Colonic mucosa (tissue), 4 donors: ENCODE measurements at places on chromosomes 3 and 15. TPM values are rescaled to one million over a fixed set of nuclear protein-coding genes. Genes with fewer than 3 reads are reported as not detected.

DNA sequence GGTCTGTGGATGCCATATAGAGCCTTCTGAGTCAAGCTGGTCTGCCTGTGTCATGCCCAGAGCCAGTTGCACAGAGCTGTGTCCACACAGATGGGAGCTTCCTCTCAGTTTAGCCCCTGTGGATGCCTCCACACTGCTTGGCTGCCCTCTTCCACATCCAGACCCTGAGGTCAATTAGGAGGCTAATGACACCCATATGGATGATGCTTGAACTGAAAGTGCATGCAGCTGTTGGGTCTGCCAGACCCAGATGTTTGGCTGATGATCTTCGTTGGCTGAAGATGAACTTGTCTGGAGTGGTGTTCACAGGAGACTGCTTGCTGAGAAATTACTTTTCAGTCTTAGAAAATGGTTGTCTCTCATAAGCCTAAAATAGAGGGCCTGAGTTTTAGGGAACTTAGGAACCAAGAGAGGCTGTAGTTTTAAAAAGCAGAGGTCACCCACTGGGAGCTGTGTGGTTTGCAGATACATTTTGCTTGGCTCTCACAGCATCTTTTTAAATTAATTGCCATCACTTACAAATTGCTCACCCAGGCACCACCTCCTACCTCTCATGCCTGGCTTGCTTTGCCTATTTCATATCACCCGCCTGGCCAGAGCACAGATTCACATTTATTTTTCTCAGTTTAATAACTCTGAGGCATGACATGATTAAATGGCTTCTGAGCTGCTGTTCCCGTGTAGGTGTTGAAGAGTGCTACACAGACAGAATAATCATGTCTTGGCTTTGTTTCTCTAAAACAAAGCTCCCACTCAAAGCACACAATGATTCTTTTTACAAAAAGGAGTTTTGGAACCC, 176.1 kb downstream of the MINAR1 start:
- DNase-seq, result no peak

DNA sequence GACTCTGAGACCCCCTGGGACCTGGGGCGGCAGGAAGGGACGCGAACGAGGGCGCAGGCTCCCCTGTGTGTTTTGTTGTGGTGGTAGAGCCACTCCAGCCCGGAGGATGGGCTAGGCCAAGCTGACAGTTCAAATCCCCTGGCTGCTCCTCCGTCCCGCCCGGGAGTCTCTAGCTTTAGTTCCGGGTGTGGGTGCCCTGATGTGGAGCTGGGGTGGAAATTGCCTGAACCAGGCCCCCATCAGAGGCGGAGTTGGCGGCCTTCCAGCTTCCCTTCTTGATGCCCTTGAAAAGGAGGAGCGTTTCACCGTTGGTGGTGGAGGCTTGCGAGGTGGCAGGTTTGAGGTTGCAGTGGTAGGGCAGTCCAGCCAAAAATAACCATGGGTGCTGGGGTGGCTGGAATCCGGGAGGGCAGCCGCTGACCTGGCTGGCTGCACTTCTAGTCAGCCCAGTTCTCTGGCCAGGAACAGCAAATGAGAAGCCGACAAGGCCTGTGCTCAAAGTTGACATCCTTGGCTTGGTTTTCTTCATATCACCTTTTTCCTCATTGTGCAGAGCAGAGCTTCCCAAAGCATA, 817 bp downstream of the CLK3 start:
- peak; percentile 92 for DNase-seq

GRCh38 chr3:20185331-20185678, 701 bp downstream of the SGO1 start:
- peak; percentile 19 for DNase-seq

- no peak for DNase-seq
These were observed 11.6 kb upstream of the DPH6 start for GRCh38 chr15:35557544-35557943.

- no peak for DNase-seq
These were observed 2.5 kb downstream of the SEMA3B start for GRCh38 chr3:50271314-50271936.

DNA sequence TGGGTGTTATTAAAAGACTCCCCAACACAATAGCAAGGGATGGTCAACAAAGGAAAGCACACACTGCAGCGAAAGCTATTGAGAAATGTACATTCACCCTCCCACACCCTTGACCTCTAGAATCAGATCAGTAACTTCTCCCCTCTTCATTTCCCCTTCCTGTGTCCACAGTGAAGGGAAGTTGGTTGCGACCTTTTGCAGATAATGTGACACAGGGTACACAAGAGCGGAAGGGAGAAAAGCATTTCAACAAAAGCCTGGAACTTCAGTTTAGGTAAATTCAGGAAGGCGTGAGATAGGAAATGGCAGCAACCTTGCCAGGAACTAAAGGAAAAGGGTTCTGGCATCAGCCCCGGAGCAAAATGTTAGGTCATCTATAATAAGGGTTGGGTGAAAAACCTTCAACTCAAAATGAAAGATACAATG, 899.8 kb downstream of the MCTP2 start:
- DNase-seq, result no peak

- no peak for DNase-seq
These were observed 38.4 kb downstream of the OXSR1 start for GRCh38 chr3:38203690-38204089.

GRCh38 chr3:50297384-50297775, 1.8 kb downstream of the HYAL3 start:
- no peak for DNase-seq

GRCh38 chr15:76337059-76337695, 604 bp downstream of the ISL2 start:
- DNase-seq, result no peak

DNA sequence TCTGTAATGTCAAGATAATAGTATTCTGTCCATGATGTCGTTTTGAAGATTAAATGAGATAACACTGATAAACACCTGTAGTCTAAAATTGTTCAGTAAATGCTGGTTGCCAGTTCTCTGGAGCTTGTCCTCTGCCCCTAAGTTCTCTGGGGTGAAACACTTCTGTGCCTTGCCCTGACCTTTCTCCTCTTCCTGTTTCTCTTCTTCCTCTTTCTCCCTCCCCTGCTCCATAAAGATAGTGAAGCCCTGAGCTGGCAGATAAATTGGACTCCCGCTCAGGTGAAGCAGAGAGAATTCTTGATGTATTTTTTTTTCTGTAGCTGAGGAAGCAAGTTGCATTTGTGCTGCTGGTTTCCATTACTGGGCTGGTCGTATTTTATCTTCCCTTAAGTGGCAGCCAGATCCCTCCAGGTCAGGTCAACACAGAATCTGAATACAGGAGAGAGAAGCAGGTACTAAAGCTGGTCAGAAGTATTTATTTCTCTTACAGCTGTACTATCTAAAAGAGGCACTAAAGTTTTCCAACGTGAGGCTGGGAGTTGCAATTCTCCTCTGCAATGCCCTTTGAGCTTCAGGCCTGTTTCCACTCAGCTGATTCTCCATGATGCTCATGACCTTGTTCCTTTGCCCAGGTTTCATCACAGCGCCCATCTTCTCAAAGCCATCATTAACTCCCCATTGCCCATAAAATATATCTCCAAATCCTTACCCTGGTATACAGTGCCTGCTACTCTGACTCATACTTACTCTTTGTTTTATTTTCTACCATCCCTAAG, 319.3 kb upstream of the CFAP20DC start:
- DNase-seq, result no peak

DNA sequence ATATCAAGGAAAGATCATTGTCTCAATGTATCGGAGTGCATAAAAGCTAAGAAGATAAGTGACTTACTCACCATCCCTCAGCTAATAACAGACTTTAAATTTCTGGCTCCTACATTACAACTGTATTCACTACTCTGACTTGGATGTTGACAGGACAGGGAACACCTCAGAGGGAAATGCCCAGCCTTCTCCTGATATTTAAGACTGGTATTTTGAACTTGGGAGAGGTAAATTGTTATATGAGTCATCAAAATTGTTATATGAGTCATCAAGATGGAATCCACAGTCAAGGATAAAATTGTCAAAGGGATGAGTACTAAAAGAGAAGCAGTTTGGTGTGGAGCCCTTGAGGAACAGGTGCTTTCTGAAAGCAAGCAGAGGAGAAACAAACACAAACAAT, 961.4 kb downstream of the VGLL3 start:
- no peak for DNase-seq

DNA sequence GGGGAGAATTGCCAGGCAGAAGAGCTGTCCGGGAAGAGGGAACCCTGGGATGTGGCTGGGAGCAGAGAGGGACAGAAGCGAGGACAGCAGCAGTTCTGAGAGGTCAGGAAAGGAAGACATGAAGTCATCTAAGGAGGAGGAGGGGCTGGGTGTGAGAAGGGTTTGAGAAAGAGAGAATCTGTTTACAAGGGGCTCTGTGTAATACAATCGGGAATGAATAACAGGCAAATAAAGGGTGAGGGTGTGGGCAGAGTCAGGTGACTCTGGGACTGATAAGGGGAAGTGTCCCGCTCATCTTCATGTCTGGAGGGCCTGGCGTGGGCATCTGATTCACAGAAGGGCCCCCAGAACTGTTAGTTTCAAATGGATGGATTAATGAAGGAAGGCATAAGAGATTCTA, 191.3 kb downstream of the XXYLT1 start:
- DNase-seq, result no peak

- no peak for DNase-seq
These were observed 42.1 kb downstream of the ABHD5 start for GRCh38 chr3:43732747-43733425.

DNA sequence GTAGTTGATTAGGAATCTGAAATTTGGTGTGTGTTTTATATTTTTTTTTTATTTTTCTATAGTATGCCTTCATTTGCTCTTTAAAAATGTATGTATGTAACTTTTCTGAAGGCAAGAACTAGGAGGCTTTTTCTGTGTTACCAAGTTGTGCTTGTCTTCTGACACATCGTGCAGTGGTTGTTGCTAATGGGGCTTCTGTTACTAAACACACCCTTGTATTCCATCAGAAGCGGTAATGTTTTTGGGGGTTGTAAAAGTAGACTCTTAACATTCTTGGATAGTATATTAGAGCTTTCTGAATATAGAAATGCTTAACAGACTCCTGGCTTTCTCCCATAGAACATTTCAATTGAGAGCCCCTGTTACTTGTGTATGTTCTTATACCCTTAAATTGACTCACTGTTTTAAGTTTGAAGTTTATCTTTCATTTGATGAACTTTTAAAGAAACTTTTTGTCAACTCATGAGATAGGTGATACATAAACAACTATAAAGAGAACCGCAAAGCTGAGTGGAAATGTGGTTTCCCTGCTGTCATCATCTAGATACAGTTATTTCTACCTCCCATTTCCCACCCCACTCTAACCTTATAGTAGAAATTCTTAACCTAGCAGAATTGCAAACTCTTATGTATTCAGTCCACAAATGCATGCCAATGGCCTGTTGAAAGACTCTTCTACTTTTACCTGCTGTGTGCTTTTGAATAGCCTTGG, 2.5 kb downstream of the TIPARP start:
- no peak for DNase-seq

- DNase-seq, result no peak
These were observed 23.2 kb downstream of the SCN11A start for GRCh38 chr3:39028546-39028945.

DNA sequence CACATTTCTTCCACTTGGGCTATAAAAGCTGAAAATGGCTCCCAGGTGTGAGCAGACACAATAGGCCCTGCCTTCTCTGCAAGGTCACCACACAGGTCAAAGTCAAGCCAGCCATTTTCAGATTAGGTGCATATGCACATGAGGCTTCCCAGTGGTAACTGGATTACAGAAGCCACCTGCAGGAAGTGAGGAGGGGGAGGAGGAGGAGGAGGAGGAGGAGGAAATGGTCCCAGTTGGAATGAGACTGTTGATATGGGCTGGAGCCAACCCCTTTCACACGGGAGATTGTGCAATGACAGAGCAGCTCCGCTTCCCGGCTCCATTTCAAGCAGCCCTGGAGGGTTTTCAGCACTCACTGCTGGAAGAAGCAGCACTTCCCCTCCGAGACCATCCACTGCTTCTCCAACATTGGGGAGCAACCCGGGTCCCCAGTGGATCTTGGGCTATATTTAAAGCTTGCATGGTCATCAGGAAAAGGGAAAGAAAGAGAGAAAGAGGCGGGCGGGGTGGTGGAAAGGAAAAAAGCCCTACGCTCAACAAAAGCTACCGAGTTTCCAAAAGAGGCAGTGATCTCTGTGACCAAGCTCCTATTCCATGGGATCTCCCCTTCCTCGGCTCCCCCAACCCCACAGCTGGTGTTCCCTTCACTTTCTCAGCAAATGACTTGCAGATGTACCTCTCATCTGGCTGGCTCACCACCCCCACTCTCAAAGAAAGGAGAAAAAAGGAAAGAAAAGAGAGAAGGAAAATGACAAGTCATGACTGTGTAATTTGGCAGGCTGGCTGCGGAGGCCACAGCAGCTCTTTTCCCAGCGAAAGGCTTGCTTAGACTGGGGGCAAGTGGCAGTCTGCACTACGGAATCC, 58.3 kb downstream of the LRIG1 start:
- DNase-seq, result peak; percentile 91

DNA sequence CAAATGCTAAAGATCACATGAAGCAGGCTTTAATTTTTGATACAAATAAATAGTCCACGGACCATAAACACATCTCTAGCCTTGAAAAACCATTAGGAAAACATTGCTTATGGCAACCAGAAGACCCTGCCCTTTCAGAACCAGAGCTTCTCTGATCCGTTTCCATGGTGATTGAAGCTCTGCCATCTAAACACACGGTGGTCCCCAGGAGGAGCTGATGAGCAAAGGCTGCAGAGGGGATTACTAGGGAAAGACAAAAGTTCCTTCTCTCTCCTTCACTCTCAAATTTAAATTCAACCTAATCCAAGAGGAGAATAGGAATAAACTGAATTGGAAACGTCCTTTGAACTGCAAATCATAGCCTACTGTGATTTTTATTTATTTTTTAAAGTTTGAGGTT, 122.0 kb upstream of the ATP10A start:
- no peak for DNase-seq

- DNase-seq, result no peak
These were observed 1.4 kb upstream of the RSRC1 start for GRCh38 chr3:158108445-158108985.

DNA sequence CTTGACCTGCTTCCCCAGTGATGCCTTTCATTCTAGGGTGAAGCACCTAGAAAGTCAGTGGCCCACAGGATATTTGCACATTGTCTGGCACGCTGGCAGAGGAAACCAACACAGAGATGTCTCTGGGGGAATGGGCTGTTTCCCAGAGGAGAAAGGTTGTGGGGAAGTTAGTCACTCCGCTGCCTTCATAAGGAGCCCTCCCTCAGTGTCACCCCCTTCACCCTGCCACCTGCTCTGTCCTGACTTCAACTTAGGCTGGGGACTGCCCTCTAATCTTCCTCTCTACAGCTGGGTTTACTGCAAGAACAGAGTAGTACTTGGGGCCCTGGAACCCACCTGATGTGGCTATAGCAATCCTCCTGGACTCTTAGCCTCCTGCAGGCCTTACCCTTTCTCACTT, 5.7 kb downstream of the KLHDC8B start:
- DNase-seq, result no peak

P2RY13 gene
- 0.80 TPM for total RNA-seq

CADPS gene
- total RNA-seq, result 6.1 TPM

NAA50 gene
- total RNA-seq, result 124 TPM

REC114 gene
- not detected for total RNA-seq

TRPM1 gene
- not detected for total RNA-seq

NR1I2 gene
- 58.4 TPM for total RNA-seq

DIS3L gene
- 19.9 TPM for total RNA-seq

MRPL46 gene
- 40.6 TPM for total RNA-seq

GPR171 gene
- 0.53 TPM for total RNA-seq
